ENCODE measurements at places on chromosomes 3 and 15. TPM values are rescaled to one million over a fixed set of nuclear protein-coding genes. Genes with fewer than 3 reads are reported as not detected.

GRCh38 chr3:177679568-177680471 is 482.5 kb upstream of the TBL1XR1 start:
- DNase-seq, result no peak

DNA sequence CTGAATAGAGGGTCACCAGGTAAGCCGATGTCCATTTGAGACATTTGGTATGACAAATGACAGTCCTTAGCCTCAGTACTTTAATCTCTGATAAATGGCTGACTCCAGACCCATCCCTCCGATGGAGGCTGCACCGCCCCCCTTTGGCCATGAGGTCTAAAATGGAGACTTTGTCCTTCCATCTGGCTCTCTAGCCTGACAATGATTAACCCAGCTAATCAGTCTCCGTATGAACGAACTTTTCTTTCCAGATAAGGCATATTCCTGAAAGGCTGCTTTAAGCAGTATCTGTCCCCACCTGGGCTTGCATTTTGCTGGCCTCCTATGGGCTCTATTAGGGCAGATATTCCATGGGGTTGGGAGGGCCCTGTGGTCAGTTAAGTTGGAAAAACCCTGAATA is 10.8 kb upstream of the MYZAP start:
- no peak for DNase-seq

- no peak for DNase-seq
These were observed 22.9 kb upstream of the CGNL1 start for GRCh38 chr15:57353317-57353804.

SLC22A13 gene
- 0.33 TPM for total RNA-seq

ZBTB20 gene
- 1.6 TPM for total RNA-seq

FRMD5 gene
- total RNA-seq, result 3.6 TPM

DNA sequence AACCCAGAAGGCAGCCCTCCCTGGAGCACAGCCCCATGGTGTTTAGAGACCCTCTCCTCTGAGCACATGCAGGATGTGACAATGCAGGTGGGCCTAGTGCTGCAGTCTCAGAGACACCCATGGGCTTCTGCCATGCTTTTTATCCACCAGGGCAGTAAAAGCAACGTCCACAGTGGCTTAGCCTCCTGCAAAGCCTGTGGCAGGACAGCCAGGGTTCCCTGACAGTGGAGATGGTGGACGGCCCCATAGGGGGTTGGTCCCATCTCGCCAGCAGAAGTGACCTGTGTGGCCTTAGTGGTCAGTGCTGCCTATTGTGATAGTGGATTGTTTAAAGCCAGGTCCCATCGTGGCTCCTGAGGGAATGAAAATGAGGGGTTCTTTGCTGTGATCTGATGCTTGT is 46.6 kb downstream of the APBA2 start:
- DNase-seq, result no peak

DNA sequence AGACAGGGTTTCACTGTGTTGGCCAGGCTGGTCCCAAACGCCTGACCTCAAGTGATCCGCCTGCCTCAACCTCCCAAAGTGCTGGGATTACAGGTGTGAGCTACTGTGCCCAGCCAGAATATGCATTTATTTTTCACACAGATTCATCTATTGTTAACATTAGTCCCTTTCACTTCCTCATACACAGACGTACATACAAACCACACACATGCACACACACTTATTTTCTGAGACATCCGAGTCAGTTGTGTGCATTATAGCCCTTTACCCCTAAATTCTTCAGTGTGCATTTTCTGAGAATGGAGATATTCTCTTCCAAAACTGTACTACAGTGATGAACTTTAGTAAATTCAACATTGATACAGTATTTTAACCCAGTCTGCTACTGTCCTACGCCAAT is 15.0 kb upstream of the MEX3B start:
- DNase-seq, result no peak

DNA sequence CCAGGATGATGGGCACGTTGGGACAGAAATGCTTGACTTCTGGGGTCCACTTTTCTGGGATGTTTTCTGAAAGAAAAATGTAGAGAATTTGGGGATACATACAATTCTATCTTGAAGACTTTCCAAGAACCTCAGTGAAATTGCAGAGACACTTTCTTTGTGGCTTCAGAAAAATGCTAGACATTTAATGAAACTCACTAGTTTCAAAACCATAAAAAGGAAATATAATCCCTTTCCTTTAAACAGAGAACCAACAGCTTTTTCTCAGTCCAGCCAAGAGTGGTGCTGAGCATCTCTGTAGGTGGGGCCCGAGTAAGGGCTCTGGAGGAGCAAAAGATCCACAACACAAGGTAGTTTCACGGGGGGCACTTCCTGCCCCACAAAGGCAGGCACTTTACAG is 4.4 kb upstream of the GPX1 start:
- DNase-seq, result no peak

- DNase-seq, result no peak
These were observed 10.1 kb upstream of the MINDY2 start for GRCh38 chr15:58761010-58761388.

DNA sequence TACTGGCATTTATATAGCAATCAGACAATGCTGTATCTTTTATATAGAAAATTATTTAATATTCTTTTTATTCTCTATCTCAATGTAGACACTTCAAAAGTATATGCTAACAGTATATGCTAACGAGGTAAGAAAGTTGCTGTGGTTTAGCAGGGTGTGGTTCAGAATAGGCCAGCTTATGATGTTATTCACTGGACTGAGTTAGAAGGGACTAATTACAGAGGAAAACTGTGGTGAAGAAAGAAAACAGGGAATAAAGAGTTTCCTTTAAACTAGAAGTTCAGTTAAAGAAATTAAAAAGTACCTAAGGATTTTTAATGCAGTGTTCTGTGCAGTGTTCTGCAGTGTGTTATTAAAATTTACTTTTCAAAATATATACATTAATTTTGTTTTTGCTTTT is 59.4 kb downstream of the MYO9A start:
- no peak for DNase-seq

DNA sequence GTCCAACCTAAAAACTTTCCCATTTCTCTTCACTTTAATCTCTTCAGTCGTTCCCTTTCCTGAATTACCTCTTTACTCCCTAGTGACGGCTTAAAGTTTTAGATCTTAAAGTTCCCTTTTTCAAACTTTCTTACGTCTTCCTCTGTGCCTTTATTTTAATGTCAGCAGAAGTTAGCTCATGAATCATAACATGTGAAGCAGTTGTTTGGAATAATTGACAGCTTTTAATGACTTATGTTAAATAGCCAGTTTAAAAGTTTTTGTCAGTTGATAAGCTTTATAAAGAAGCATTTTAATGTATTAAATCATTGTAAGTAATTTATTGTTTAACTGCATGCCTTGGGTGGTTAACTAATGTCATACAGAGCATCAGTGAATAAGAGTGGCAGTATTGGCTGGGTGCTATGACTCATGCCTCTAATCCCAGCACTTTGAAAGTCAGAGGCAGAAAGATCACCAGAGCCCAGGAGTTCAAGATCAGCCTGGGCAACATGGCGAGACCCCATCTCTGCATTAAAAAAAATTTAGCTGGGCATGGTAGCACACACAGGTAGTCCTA is 33.9 kb downstream of the PIK3CA start:
- peak; percentile 44 for DNase-seq

DNA sequence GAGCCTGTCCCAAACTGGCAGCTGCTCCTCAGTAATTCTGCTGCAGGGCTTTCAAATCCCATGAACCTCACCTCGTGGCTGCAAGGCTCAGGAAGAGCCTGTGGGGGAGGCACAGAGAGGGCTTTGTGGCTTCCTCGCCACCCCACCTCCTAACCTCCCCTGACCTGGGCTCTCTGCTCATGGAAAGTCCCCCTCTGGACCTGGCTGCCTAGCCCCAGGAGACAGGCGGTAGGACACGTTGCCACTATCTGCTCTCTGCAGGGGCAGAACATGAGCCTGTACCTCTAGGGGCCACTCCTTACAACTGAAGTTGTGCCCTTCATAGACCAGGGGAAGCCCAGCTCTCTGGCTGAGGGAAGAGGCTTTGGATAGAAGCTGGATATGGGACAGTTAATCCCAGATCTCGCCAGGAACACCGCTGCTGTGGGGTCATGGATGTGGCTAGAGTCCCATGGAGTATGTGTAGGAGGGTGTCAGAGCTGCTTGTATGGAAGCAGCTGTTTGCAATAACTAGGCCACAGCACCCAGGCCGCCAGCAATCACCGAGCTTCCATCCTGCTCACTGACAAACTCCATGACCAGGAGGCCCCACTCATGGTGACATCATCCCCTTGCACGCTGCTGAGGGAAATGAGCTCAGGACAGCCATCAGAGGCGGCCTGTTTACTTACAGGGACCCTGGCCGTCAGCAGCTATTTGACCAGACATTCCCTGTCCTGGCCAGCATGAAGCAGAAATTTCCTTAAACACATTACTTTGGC is 34.0 kb upstream of the CILP start:
- DNase-seq, result no peak

SLC35A5 gene
- total RNA-seq, result 43.2 TPM

DNA sequence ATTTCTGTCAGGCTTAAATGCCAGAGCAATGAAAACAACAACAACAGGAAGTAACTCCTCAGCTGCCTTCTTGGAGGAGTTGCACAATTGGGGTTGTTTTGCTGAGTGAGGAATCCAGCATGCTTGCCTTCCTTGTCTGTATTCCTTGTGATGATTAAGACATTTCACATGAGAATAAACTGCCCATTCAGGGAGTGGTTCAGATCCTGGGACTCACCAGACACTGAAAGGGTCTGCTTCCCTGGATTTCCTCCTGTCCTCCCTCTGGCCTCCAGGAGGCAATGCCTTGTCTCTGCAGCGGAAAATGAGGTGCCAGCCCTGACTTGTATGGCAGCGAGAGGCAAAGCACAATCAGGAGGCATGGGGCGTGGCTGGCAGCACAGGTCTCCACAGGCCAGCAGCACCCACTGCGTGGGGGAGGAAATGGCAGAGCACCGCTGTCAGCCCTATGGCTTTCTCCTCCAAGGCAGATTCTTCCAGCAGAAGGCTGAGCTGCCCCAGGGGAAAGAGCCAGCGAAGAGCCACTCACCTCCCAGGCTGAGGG is 41.5 kb downstream of the RBP2 start:
- peak; percentile 70 for DNase-seq

GRCh38 chr15:68583321-68583720 is 4.5 kb downstream of the CORO2B start:
- no peak for DNase-seq

DNA sequence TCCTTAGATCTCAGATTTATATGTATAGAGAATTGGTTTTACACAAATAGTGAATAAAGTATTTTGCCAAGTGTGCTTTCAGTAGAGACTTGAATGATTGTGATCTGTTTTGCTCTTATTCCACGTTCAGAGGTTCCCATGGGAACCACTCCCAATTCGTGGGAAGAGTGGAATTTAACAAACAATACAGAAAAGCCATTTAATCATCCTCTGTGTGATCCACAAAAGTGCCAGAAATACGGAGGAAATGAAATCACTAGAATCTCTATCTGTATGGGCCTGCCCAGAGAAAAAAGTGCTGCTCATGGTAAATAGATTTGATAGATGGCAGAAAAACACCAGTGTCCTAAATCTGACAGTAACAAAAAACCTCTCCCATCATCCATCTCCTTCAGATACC is 56.0 kb downstream of the CNTN4 start:
- no peak for DNase-seq

- DNase-seq, result no peak
These were observed 5.4 kb downstream of the PGPEP1L start for GRCh38 chr15:99002226-99002625.

DNA sequence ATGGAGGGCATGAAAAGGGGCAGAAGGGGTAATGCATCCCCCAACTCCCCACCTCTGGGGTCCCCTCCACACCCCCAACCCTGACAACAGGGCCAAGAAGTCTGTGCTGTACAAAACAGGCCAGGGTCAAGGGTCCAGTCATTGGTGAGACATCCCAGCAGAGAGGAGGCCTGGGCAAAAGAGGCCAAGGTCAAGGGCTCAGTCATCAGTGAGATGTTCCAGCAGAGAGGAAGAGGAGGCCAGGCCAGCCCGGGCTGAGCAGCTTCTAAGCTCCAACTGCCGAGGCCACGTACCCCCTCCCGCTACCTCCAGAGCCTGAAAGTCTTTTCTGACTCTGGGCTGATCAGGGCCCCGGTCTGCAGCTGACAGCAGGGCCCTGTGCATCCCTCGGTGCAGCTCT is 52.4 kb downstream of the LHFPL4 start:
- DNase-seq, result no peak

NPAP1 gene
- 0.14 TPM for total RNA-seq

- DNase-seq, result no peak
These were observed 167.3 kb downstream of the FAM43A start for GRCh38 chr3:194852831-194853508.

DNA sequence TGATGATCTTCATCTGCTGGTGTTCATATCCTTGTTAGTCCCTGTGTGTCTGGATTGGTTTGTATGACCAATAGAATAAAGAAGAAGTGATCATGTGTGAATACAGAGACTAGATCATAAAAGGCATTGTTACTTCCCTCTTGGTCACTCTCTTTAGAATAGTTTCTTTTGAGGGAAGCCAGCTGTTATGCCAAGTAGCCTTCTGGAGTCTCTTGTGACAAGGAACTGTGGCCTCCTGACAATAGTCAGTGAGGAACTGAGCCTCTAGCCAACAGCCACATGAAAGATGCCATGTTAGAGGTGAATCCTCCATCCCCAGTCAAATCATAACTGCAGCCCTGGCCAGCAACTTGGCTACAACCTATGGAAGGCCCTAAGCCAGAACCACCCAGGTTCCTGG is 63.0 kb upstream of the SMAD3 start:
- no peak for DNase-seq

GRCh38 chr15:92050220-92050898 is 196.9 kb downstream of the SLCO3A1 start:
- DNase-seq, result no peak

KLHDC8B gene
- total RNA-seq, result 35.0 TPM

GRCh38 chr3:188867691-188868265 is 304.0 kb upstream of the TPRG1 start:
- no peak for DNase-seq

DNA sequence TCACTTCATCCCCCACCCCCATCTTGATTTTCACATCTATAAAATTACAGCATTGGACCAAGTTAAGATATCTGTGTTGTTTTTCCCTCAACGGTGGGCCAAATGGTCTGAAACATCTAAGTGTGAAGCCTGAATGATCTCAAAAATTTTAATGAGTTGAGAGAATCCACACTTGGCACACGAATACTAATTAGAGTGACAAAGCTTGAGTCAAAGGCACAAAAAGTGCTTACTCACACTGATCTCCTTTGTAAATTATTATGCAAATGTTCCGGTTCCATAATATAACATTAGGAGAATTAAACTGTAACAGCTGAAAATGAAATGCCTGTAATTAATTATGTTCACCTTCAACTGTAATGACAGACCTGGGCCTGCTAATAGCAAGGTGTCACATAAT is 33.6 kb downstream of the GPR176 start:
- no peak for DNase-seq

IL12A gene
- total RNA-seq, result 0.29 TPM

GRCh38 chr3:129218742-129219141 is 30.7 kb upstream of the COPG1 start:
- DNase-seq, result no peak

DNA sequence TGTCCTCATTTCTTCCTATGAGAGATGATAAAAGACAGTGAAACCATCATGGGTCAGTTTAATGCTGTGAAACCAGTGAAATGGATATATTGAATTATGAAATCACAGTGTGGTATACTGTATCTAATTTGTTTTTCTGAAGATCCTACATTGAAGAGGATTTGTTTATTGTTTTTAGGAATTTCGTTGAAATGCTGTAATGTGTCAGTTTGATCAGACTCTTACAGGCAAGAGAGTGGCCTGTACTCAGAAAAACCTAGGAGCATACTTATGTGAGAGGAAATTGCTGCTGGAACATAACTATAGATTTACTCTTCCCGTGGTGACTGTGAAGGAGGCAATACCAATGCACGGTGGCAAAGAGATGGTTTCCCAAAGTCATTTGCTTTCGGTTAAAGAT is 29.1 kb upstream of the ONECUT1 start:
- no peak for DNase-seq

VGLL3 gene
- 0.44 TPM for total RNA-seq

LNP1 gene
- total RNA-seq, result 5.0 TPM
